ENCODE measurements at places on chromosomes 6 and 20.

- no peak for DNase-seq
Measured at GRCh38 chr6:138241381-138241780, 23.1 kb upstream of the PBOV1 start.

DNA sequence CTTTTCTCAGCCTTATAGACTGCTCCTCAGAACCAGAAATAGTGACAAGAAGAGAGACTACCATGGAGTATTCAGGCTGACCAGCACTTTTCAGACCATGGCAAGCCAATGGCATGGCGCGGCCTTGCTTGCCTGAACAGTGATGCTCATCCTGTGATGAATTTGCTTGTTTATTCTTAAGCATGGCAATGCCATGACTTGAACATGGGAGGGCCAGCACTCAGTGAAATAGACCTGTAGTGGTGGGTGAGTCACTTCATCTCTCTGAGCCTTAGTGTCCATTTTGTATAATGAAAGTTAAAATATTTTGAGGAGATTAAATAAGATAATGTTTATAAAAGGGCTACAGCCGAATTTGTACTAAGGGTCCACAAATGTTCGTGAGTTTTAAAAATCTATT lies 79.1 kb downstream of the LRRC1 start:
- DNase-seq = no peak

DNA sequence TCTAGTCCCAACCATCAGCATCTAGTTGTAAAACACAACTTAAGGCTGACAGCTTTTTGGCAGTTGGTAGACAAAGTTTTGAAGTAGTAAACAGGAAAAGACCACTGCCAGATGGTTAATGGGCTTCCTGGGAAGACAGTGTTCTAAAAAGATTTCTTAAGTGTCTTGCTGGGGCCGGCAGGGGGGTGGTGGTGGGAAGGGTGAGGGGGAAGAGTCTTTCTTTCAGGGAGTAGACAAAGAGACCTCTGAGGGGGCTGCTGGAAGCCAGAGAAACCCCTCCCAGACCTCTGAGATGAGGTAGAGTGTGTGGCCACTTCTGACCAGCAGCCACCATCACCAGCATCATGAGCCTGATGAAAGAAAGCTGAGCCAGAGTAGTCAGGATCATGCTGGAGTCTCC lies 784.9 kb downstream of the TENT5A start:
- DNase-seq = no peak

GRCh38 chr6:52663120-52663935 lies 7.6 kb upstream of the TMEM14A start:
- DNase-seq = peak; percentile 15

DNA sequence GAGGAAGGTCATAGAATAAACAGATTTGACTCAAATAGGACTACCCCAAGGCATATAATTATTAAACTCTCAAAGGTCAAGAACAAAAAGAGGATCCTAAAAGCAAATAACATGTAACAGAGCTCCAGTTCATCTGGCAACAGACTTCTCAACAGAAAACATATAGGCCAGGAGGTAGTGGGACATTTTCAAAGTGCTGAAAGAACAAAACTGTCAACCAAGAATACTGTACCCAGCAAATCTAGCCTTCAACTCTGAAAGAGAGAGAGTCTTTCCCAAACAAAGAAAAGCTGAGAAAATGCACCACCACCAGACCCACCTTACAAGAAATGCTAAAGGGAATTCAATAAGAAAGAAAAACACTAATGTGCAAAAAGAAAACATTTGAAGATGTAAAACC lies 11.9 kb downstream of the NQO2 start:
- no peak for DNase-seq

DNA sequence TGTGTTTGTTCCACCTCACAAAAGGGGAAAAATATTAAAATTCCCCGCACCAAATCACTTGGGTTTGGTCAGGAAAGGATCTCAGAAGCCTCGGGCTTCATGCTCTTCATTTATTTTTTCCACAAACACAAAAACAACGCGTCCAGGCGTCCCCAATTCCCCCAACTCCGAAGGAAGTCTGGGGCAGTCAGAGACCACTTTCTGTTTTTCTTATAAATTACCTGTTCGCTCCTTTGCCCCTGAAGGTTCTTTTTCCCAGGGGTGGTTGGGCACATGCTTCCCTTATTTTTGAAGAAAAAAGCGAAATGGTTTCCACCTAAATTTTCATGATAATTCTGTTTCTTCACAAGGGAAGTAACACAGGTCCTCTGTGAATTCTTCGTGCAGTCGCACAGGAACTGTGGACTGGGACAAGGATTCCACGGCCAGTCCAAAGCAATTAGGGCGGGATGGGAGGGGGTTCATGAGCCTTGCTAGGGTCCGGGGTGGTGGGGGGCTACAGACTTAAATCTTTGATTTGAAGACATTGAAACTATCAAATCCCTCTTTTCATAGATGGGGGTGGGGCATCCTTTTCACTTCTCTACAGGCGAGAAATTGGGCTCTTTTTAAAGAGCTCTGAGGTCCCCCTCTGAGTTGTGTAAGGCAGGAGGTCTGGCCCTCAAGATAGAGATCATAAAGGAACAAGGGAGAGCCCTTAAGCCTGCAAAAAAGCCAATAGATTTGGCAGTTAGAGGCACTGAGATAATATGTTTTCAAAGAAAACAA lies 30.5 kb upstream of the HFE start:
- no peak for DNase-seq

DNA sequence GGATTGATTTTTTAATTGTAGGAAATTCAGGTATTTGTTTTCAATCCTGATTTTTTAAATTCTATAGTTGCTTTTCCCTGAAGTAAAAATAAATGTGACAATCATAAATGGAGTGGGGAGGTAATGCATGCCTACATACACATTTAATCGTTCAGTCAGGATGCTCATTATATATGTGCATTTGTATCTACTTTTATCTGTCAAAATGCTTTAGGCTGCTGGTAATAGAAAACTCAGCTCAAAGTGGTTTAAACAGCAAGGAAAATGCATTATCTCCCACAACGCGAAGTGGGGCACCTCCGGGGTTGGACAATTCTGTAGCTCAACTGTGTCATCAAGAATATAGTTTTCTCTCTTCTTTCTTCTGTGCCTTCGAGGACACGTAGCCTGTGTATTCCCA lies 116.4 kb upstream of the SASH1 start:
- no peak for DNase-seq

DNA sequence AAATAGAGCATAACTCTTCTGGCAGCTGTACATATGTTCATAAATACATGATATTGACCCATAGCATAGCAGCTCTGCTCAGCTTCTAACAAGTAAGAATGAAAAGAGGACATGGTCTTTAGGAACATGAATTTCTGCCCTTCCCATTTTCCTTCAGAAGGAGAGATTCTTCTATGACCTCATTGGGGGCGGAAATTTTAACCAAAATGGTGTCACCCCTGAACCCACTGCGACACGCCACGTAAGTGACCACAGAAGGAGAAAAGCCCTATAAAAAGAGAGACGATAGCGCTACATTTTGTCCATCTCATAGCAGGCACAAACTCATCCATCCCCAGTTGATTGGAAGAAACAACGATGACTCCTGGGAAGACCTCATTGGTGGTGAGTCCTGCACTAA lies at the start of gene IL17A:
TSS of gene IL17A (plus strand) at position 301 of the 400 bp plus-strand sequence. CDS start at position 358, 57 bp downstream.
- DNase-seq = no peak

DNA sequence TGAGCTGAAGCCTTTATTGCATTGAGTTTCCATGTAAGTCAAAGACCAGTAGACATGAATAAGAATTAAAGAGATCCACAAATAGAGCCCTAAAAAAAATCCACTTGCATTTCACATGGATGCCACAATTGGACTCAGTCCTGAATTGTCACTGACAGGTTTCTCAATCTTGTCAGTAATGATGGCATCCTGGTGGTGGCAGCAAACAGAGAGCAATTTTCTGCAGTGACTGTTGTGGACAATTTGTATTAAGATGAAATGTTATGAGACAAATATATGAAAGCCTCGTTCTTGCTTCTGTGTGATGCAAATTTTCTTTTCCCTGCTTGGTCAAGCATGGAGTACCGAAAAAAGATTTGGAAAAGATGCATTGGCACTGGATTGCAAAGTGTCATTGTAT lies 278.9 kb downstream of the SAMD5 start:
- no peak for DNase-seq

DNA sequence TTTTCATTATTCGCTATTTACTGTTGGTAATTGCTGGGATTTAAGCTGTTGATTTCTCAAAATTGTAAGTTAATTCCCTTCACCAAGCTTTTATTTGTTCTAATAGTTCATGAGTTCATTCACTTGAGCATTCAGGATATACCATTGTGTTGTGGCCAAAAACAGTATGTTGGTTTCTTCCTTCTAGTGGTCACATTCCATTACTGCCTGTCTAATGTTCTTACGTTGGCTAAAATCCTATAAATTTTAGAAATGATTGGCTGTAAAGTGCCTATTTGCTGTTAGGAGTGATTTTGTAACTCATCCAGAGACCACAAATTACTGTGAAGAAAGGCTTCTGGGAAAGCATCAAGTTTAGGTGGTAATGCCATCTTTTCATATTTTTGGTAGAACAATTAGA lies 76.3 kb downstream of the FARS2 start:
- no peak for DNase-seq

DNA sequence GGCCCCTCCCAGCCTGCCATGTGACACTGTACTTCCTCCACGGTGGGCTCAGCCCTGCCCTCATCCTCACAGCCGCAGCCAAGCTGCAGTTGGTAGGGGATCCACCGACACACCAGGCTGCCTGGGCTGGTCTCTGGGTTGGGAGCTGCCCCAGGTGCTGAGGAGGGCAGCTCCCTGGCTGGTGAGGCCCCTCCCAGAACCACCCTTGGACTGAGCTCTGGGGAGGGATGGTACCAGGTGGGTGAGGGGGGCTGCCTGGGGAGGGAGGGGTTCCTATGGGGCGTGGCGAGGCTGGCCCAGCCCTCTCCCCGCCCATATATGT lies 185 bp upstream of the TNFRSF6B start:
- no peak for DNase-seq

DNA sequence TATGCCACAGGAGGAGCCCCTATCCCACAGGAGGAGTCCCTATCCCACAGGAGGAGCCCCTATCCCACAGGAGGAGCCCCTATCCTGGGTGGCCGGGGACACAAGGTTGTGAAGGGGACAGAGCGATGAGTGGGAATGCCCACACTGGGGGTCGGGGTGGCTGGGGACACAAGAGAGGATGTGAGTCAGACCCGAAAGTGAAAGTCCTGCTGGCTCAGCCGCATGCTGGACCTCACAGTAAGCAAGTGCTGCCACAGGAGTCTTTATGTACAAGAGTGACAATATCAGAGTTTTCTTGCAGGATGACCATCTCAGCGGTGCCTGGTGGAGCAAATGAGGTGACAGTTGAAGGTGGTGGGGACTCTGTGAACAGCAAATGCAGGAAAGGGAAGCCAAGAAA lies 93.7 kb downstream of the PSMB1 start:
- no peak for DNase-seq

DNA sequence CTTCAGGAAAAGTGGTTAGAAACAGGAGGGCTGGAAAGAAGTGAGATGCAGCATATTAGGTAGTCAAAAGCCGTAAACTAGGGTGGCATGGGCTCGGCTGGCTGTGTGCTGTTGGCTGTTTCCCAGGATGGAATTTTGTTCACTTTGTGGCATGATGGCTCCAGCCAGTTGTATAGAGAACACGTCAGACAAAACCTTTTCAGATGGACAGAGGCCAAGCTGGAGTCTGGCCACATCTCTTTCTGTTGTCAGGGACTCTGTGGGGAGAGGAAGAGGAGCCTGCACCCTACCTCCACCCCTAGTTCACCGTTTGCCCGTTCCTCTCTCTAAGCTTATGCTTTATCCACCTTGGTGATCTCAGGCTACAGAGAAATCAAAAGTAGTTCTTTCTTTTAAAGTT lies 22.0 kb downstream of the C6orf89 start:
- DNase-seq = no peak

DNA sequence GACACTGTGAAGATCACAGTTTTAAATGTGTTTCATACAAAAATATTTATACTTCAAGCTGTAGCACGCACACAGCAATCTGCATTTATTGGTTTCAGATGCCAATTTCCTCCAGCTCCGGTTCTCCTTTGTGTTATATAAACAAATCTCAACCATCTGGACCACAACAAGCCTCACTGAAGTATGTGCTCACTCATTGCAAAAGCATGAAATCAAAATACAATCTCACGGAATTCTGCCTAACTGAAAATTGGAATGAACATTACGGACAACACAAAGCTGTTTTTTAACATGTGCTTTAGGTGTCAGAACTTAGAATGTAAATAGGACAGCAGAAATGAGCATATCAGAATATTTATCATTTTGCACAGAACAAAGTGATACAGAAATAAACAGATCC lies 38.0 kb downstream of the RCAN2 start:
- no peak for DNase-seq

DNA sequence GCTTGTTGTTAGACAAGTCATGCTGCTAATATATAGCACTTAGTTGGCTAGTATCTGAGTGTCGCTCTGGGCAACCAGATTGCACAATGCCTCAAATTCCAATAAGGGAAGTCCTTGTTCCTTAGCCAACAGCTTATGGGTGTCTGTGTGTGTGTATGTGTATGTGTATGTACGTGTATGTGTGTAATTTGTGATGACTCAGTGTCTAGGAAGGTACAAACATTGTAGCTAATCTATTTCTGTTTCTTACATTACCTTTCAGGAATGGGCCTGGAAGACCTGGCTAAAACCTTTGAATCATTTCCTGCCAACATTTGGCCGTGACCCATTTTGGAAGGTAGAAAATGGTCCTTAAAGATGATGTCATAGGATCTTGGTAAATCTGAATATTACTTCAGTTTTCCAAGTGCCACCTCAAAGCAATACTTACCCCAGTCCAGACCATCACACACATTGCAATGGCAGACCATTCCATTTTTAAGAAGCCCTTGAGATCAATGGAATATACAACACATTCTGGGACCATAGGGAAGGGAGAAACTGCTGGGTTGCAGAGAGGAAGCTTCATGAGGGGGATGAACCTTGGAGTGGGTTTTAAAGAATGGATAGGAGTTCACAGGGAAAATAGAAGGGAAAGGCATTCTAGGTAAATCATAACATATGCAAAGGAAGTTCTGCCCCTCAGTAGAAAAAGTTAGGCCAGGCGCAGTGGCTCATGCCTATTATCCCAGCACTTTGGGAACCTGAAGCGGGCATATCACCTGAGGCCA lies 25.1 kb downstream of the NEDD9 start:
- DNase-seq = no peak

- no peak for DNase-seq
Measured at GRCh38 chr6:155038104-155038503, 43.0 kb downstream of the TIAM2 start.

- no peak for DNase-seq
Measured at GRCh38 chr20:3174442-3175261, 1.3 kb upstream of the LZTS3 start.

Measured in stimulated activated CD4-positive, alpha-beta T cell treated with anti-CD3 and anti-CD28 coated beads, Interleukin-1b, Interleukin-23, amount 100 ng/mL, for 1 hour (primary cell).